Activated CD4-positive, alpha-beta T cell treated with anti-CD3 and anti-CD28 coated beads, Interleukin-2, amount 10 ng/mL, durations not matched to agents 24 days and 14 days (primary cell): ENCODE measurements at places on chromosomes 16 and 17. TPM values are rescaled to one million over a fixed set of nuclear protein-coding genes. Genes with fewer than 3 reads are reported as not detected.

DNA sequence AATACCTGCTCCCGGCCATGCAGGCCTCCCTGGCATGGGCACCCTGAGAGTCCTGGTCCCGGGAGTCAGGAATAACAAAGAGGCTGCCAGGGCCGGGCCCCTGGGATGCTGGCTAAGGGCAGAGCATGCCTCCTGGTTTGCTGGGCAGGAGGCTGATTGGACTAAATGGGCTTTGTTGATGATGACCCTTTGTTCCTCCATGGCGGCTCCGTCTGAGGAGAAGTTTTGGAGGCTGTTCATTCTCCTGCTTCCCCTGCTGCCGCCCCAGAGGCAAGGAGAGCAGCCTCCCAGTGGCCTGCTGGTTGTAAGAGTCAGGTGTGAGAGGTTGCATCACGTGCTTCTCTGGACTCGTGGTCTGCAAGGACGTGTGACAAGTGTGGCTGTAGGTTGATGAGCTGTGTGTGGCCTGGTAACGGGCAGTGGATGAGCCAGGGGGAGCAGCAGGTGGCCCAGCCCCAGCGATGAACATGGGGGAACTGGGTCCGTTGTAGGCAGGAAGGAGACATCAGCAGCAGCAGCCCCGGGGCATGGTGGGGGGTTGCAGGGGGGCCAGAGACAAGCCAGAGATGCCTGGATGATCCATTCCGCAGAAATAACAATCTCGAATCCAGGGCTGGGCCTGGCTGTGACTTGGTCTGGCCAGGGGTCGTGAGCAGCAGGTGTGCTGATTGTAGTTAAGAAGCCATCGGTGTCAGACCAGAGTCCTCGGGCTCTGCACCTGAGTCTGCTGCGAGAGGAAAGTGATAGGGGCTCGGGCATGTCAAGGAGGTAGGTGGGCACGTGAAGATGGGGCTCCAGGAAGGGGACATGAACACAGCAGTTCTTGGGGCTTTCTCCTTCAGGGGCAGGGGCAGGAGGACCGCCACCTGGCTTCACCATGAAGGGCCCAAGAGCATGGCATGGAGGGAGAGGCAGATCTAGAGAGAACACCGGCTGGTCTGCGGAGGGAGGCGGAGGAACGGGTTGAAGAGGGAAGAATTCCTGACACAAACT, 101.4 kb downstream of the TNFRSF13B start:
- DNase-seq: no peak

GRCh38 chr16:12758031-12758669, 45.5 kb downstream of the CPPED1 start:
- DNase-seq: no peak

NPLOC4 gene
- total RNA-seq: 142 and 147 TPM in 2 replicates

DNA sequence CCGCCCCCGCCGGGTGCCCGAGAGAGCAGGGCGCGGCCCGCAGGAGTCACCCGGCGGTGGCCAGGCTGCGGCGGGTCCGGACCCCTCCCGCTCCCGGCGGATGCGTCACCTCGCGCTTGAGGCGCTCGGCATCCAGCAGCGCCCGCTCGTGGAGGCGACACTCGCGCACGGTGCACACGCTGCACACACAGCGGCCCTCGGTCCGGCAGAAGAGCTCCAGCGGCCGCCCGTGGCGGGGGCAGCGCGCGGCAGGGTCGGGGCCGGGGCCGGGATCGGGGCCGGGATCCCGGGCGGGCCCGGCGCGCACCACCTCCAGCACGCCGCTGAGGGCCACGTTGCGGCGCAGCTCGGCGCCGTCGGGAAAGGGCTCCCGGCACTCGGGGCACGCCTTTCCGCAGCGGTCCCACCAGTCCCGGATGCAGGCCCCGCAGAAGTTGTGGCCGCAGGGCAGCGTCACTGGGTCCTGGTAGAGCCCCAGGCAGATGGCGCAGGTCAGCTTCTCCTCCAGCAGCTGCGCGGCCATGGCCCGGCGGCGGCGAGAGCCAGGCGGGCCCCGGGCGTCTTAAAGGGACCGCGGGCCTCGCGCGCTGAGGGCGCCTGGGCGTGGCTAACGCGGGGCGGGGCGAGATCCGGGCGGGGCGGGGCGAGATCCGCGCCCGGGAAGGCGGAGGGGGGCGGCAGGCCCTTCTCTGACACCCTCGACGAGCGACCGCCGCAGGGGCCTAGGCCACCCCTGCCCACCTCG, at the start of gene TRIM65:
TSS of gene TRIM65 (minus strand) at position 537 of the 745 bp plus-strand sequence. CDS start at position 523, 14 bp downstream.
- peak; percentile 94 for DNase-seq

GRCh38 chr17:6894206-6894528, 62.6 kb upstream of the TEKT1 start:
- DNase-seq: peak; percentile 71

DNA sequence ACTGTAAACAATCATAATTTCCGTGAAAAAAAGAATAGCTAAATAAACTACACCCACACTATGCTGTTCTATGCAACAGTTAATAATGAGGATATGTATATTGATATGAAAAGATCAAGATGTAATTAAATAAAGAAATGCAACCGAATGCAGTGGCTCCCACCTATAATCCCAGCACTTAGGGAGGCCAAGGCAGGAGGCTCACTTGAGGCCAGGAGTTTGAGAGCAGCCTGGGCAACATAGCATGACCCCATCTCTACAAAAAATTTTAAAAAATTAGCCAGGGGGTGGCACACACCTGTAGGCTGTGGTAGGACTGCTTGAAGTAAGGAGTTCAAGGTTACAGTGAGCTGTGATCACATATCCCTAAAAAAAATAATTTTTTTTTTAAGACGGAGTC, 14.9 kb downstream of the CENPV start:
- DNase-seq: no peak

- no peak for DNase-seq
Measured at GRCh38 chr16:55954906-55955305, 79.7 kb upstream of the CES5A start.

DNA sequence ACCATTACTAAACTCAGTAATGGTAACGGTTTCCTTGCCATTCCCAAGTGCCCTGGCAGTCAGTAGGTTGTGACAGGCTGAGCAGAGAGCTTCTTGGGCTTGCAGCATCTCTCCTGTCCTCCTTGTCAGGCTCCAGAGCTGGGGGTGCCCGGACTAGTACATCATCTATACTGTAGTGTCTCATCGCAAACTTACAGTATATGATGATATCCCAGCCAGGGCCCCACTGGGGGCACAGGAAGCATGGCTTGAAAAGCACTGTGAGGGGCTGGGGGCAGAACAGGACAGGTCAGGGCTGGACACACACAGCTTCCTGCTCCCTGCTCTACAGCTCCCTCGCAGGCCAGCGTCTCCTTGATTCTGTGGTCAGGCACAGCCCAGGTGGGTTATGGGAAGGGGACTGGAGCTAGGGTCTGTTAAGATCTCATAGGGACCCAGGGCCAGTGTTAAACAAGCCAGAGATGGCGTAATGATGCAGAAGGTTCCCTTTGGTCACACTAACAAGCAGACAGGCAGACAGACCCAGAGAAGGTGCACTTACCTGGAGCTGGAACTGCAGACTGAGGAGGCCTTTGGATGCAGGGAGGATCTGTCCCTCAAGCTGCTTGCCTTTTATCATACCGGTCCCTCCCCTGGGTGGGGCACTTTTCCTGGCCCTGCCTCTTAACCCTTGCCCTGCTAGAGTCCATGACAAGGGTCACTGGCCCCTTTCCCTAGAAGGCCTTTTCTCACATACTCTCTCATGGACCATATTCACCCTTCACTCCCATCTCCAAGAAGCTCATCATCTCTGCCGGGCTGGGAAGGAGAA, 6.8 kb downstream of the ERAL1 start:
- no peak for DNase-seq

DNA sequence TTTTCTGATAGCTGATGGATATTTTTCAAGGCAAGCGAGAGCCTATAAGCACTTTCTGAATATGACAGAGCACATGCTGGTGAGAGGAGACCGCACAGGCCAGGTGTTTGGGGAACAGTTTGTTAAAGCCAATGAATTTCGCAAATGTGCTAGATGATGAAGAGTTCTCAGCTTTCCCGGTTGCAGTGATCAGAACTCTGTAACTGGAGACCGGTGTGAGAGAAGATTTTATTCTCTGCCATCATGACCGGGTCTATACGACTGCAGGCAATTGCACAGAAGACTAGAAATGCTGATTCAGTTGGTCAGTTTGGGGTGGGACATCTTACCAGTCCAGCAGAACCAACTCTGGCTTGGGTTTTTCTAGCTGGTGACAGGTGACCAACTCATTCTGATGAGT, 25.4 kb downstream of the SMTNL2 start:
- no peak for DNase-seq

ABCA6 gene
- not detected in 2 replicates for total RNA-seq

- no peak for DNase-seq
Measured at GRCh38 chr16:81483064-81483969, 38.7 kb downstream of the CMIP start.

- DNase-seq: peak; percentile 87
Measured at GRCh38 chr16:31200821-31201568, 1.6 kb downstream of the PYCARD start.

- DNase-seq: no peak
Measured at GRCh38 chr17:49196520-49196919, 13.9 kb downstream of the GNGT2 start.

- DNase-seq: no peak
Measured at GRCh38 chr17:42642336-42642735, 16.7 kb upstream of the TUBG2 start.

GRCh38 chr17:43129671-43130010, 4.5 kb upstream of the BRCA1 start:
- no peak for DNase-seq

DNA sequence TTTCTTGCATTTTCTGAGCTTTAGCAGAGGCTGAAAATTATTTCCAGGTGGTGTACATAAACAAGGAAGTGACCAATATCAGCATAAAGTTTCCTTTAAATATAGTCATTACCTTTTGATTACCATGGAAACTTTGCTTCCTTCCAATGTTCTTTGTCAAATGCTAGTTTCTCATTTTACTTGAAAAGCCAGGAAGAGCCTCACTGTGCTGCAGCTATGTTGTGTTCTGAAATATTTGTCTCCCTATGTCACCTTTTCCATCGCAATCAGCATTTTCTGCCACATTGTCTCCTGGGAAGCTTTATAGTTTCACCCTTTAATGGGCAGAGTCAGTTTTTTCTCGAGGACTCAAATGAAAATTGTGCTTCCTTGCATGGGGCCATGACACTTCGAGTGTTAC, 496.0 kb downstream of the CDH8 start:
- no peak for DNase-seq

RHBDL3 gene
- total RNA-seq: 0.12 and 0.31 TPM in 2 replicates

- DNase-seq: no peak
Measured at GRCh38 chr16:28930652-28931051, 1.1 kb upstream of the CD19 start.

DNA sequence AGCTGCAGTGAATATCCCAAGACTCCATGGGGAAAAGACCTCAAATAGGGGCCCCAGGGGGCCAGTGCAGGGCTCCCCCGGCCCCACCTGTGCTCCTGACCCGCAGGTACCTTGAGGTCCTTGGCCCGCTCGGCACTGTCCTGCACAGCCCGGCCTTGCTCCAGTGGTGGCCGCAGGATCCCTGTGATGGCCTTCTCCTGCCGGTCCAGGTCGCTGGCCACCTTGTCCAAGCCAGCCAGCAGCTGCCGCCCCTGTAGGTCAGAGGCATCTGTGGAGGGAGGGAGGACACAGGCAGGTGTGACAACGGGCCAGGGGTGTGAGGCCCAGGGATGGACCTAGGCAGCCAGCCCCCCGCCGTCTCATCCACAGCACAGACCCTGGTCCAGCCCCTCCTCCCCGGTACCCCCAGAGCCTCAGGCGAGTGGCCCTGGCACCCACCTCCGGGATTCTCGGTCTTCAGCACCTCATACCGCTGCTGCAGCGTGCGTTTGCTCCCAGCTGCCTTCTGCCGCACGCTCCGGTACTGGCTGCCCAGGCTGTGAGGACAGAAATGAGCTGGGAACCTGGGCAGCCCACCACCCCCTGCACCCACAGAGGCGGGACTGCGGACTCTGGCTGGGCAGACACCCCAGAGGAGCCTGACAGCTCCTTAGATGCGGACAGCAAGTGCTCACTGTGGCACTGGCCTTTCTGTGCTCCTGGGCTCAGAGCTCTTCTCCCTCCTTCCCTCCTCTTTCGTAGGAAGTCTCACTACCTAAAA, 43.7 kb downstream of the PPL start:
- DNase-seq: no peak

- no peak for DNase-seq
Measured at GRCh38 chr16:23020084-23020483, 129.2 kb downstream of the USP31 start.

DNA sequence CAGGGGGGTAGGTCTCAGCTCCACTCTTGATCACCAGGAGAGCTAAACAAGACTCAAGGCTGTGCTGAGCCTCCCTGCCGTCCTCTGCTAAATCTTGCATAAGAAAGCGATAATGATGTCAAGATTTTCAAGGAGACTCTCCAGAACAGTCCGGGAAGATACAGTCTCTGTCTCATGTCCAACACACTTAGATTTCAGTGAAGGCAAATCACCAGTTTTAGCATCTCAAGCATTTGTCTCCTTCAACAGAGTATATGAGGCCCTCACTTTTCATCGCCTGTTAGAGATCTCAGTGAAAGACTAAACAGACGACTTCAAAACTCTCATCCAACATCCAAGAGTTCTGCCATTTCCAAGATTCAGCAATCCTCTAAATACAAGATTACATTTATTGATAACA, 13.6 kb downstream of the CDYL2 start:
- no peak for DNase-seq

GRCh38 chr16:89565506-89566372, 5.3 kb downstream of the RPL13 start:
- DNase-seq: peak; percentile 87

DNA sequence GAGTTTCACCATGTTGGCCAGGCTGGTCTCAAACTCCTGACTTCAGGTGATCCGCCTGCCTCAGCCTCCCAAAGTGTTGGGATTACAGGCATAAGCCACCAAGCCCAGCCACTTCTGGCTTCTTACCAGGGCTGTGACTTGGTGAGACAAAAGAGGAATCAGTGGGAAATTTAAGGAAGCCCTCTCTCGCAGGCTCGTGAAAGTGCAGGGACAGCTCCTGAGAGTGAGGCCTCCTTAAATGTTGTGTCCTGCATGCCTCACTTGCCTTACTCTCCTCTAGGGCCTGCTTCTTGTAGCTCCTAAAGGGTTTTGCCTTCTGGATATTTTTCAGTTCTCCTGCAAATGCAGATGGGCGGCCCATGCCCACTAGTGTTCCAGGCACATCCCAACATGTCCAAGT, 5.2 kb downstream of the AHSP start:
- DNase-seq: no peak
